ENCODE measurements at places on chromosomes 7 and 10. TPM values are rescaled to one million over a fixed set of nuclear protein-coding genes. Genes with fewer than 3 reads are reported as not detected.

DNA sequence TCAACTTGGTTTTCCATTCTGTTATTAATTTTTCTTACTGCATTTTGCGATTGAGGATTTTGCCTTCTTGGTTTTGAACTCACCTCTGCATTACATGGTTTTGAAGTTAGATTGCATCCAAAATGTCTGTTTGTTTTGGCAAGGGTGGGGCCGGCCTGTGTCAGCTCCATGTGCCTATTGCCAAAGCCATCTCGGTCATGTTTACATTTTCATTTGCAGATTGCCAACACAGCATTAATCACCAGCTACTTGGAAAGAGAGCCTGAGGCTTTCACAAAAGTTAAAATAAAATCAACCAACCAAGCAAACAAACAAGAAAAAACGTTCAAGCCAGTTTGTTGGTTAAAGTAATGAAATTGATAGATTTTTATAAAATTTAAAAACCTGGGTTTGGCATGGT lies 695.8 kb downstream of the TYW1 start:
- DNase-seq = peak; percentile 49

GRCh38 chr10:8691498-8692017 lies 637.1 kb downstream of the GATA3 start:
- peak; percentile 59 for DNase-seq

DNA sequence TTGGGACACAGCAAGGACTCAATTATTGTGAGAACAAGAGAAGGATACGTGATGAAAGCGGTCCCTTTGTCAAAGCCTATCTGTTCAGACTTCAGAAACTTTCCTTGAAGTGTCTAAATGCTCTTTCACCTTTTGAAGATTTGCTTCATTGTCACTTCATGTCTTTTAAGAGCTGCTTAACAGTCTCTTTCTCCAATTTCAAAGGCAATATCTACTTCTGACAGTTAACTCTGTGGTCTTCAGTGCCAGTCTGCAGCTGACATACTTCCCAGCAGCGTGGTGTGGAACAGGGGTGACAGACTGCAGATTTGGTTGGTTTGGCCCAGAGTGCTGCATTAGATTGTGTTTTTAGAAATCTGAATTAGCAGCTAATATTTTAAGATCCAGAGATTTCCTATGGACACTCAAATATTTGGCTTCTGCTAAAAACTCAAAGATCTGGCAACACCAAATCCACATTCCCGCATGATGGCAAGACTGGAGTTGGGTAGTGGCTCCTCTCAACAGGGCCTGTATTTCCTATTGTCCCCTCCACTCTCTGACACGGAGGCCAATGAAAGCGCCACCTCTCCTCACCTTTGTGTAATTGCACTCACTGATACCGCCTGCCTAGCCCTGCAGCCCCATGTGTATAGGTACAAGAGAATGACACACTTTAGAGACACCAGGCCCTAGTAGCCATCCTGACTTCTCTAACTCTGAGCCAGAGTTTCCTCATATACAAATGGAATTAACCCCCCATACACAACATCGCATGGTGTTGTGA lies 11.5 kb downstream of the SCRN1 start:
- no peak for DNase-seq

GRCh38 chr7:138978541-138979184 lies 2.5 kb downstream of the KIAA1549 start:
- no peak for DNase-seq

DNA sequence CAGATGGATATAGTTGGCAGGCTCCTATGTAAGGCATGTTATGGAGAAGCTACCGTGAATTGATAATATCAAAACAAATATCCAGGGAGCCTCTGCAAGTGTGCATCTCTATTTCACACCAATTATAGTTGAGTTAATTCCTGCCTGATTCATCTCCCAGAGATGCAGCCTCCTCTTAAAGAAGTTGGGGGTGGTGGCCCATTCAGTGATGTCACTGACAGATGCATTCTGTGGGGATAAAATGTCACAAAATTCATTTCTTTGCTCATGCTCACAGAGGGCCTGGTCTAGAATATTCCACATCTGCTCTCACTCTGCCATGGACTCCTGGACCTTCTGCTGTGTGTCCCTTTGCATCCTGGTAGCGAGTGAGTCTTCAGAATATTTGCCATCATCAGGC lies 189.1 kb upstream of the PRSS1 start:
- no peak for DNase-seq

DNA sequence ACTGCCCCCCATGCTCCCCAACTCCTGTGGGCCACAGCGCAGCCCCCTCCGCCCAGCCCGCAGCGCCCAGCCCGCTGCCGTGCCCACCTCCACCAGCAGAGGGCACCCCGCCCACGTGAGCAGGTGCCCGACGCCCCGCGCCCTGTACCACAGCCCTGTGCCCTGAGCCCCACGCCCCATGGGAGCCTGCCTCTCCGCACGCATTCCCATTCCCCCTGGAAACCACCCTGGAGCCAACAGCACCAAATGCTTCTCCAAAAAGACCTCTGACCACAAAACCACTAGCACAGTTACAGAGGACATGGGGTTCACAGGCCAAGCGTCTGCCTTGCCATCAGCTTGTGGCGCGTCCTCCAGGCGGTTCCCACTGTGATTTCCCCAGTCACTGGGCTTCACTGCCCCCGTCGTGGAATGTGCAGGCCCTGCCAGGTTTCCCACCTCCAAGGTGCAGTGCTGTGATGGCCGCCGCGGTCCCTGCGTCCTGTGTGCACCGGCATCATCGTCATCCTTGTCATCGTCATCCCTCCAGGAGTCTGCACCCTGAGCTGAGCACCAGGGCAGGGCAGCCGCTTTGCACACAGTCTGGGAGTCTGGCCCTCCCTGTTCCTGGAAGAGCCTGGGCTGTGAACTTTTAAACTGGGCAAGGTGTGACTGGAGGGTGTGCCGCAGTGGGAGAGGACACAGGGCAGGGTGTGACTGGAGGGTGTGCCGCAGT lies 61.7 kb downstream of the PWWP2B start:
- no peak for DNase-seq

- DNase-seq = peak; percentile 84
These were observed 274.4 kb downstream of the THSD7A start for GRCh38 chr7:11557627-11558026.

GRCh38 chr10:59970396-59971368 lies 64.3 kb upstream of the CCDC6 start:
- DNase-seq = no peak

DNA sequence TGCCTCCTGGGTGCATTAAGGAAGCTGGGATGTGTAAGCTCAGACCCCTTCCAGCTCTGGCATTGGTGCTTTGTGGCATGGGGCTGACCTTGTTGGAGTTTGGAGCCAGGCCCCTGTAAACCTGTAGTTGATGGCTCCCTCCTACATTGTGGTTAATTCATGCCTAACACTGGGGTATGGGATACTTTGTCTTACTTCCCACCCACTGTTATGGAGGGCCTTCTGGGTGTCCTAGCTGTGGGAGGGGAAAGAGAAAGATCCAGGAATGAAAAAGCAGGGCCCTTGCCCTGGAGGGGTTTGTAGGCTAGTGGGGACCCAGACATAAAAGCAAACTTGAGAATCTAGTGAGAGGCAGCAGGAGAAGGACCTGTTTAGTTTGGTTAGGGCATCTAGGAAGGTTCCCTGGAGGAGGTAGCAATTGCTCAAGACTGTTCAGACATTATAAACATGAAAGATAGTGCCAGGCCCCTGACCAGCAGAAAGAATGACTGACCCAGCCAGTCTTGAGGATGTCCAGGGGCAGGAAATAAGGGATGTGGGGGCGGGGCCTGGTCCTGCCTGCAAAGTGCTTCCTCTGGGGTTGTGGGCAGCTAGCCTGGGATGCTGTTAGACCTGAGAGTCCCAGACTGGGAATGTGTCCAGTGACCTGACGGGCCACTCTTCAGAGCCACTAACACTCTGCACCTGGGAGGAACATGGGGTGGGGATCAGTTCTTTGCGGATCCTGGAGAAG lies 6.6 kb downstream of the ADAMTS14 start:
- no peak for DNase-seq

JAKMIP3 gene
- under 0.01 TPM for total RNA-seq

DNA sequence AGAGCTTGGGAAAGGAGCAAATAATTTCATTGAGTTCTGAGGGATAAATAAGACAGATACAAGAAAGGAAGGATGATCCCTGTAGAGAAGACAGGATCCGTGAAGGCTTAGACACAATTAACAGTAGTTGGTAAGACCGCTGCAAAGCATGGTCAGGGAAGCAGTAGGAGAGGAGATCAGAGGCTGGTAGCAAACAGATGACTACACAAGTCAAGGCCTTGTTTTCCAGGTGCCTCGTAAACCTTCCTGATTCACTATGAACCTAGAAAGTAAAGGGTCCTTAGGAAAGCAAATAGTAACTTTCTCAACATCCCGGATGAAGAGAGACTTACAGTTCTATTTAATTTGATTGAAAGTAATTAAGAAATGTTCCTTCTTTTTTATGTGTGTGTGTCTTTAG lies 118.6 kb downstream of the GNAI1 start:
- no peak for DNase-seq

DNA sequence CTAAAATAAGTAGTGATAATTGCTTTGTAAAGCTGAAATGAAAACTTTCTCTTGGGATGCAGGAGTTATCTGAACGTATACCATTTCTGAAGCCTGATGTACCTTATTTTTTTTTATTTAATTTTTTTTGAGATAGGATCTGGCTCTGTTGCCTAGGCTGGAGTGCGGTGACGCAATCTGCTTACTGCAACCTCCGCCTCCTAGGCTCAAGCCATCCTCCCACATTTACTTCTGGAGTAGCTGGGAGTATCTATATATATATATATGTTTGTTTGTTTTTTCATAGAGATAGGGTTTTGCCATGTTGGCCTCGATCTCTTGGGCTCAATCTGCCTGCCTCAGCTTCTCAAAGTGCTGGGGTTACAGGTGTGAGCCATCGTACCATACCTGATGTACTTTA lies 2.4 kb downstream of the PMPCB start:
- DNase-seq = no peak

DNA sequence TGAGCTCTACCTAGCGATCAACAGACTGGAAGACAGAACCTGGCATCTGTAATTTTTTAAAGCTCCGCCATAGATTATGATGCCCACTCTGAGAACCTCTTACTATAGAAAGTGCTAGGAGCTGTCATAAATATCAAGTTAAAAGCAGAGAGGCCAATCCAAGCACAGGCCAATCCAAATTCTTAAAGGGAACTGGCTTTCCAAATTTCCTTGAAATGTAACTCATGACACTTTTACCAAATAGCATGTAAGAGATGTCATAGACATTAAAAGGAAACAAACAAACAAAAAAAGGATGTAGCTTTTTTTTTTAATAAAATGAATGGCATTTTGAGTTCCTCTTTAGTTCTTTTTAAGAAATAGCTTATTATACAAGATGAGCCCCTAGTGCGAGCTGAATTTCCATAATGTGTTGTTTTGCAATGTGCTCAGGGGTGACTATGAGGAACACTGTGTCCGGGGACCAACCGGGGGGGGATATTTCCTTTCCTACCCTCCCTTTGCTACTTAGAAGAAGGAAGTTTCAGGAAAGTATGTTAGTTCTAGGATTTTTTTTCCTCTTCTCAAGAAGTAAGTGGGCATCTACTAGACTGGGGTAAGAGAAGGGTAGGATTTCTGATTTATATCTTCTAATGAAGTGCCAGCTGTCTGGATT lies 23.7 kb upstream of the MRC1 start:
- no peak for DNase-seq

DNA sequence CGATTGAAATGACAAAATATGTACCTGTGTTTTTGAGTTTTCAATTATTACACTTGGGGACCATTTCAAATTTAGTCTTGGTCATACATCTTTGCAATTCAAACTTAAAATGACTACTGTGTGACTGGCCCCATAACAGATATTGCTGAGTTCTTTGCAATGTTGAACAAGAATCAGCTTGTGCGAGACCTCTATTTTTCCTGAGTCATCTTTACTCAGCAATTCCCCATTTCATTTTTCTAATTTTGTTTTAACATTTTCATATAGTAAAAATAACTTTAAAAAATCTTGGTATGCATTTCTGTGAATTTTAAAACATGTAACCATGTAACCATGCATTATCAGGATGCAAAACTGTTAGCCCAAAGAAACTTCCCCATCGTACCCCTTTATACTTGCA lies 678.1 kb downstream of the ANKRD7 start:
- DNase-seq = peak; percentile 73

ADARB2 gene
- total RNA-seq = 0.13 TPM

GRCh38 chr10:121497513-121498470 lies 100.5 kb downstream of the FGFR2 start:
- peak; percentile 65 for DNase-seq

DNA sequence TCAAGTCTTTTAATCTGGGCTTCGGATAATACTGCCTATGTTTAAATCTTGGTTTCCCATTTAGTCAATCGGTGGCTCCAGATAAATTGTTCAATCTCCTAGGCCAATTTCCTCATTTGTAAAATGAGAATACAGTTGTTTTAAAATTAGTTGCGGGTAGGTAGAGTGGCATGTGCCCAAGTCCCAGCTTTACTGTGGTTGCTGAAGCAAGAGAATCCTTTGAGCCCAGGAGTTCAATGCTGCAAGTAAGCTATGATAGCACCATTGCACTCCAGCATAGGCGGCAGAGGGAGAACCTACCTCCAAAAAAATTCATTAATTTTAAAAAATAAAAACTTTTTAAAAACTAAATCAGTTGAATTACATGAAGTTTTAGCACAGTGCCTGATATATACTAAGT lies 7.3 kb downstream of the RNF216 start:
- no peak for DNase-seq

- peak; percentile 83 for DNase-seq
These were observed 186.7 kb downstream of the SLC25A13 start for GRCh38 chr7:96135241-96135640.

Measured in bronchial epithelial cell (primary cell).